Sigmoid colon (tissue), 7 donors: ENCODE measurements at places on chromosomes 16 and 17. TPM values are rescaled to one million over a fixed set of nuclear protein-coding genes. Genes with fewer than 3 reads are reported as not detected.

Gene TP53TG3
- not detected for polyA plus RNA-seq

Gene TMEM114
- polyA plus RNA-seq: not detected

Gene SCRN2
- 36.0 TPM for polyA plus RNA-seq

Gene NDRG4
- polyA plus RNA-seq: 3.6 TPM

Gene IGFBP4
- 242 TPM for polyA plus RNA-seq

Gene SYCE1L
- polyA plus RNA-seq: 1.2 TPM

Gene SLC9A5
- polyA plus RNA-seq: 0.99 TPM

Gene FBXW10B
- 1.0 TPM for polyA plus RNA-seq

Gene APOBR
- 10.8 TPM for polyA plus RNA-seq

Gene ITGA2B
- 0.35 TPM for polyA plus RNA-seq

Gene LRRC37A3
- not detected for polyA plus RNA-seq
